ENCODE measurements at places on chromosomes 4 and X.

- DNase-seq, result no peak
These were observed 2028.3 kb downstream of the PCDH7 start for GRCh38 chr4:32748498-32748897.

GRCh38 chrX:117973110-117973807 is 143.4 kb downstream of the KLHL13 start:
- DNase-seq, result no peak

DNA sequence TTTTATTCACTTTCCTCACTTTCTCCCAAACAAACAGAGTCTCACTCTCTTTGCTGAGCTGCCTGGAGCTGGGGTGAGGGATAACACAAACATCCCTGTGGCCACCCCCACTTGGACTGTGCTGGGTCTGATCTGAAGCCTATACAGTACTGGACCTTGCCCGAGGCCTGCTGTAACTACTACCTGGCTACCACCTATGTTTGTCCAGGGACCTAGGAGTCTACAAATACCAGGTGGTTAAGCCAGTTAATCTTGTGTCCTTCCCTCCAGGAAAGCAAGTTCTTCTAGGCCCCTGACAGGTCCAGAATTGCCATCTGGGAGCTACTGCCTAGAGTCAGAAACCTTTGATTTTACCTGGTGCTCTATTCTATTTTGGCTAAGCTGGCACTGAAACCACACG is 87.3 kb downstream of the RTL3 start:
- DNase-seq, result no peak

DNA sequence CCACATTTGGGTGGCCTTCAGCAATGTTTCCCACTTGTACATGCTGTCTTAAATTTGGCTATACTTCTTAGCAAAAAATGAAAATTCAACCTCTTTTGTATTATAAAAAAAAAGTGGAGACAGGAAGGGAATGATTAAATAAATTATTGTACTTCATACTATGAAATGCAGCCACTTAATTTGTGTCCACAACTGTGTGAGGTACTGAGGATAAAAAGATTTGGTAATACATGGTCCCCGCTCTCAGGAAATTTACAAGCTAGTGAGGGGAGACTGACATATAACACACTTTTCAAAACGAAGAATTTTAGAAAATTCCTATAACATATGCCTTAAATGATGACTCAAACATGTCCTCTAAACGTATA is 105.0 kb downstream of the HNRNPD start:
- no peak for DNase-seq

- no peak for DNase-seq
These were observed 44.8 kb downstream of the RELL1 start for GRCh38 chr4:37641352-37641751.

GRCh38 chrX:49214996-49215526 is 15.1 kb upstream of the SYP start:
- DNase-seq, result no peak

DNA sequence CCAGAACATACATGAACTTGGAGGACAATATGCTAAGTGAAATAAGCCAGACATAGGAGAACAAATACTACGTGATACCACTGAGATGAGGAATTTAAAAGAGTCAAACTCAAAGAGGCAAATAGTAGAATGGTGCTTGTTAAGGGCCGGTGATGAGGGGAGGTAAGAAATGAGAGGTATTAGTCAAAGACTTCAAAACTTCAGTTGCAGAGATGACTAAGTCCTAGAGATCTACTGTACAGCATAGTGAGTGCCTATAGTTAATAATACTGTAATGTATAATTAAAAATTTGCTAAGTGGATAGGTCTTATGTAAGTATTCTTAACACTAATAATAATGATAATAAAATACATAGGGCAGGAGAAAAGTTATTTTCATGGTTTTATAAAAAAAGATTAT is 126.9 kb upstream of the VEGFC start:
- DNase-seq, result no peak

All from stimulated activated CD4-positive, alpha-beta T cell treated with anti-CD3 and anti-CD28 coated beads, TNF-alpha, amount 100 ng/mL, for 4 hours (primary cell).